Activated T-cell treated with anti-CD3 and anti-CD28 coated beads, Interleukin-2, amount 50 U/mL, for 48 hours (primary cell): ENCODE measurements at places on chromosomes 7 and 10.

DNA sequence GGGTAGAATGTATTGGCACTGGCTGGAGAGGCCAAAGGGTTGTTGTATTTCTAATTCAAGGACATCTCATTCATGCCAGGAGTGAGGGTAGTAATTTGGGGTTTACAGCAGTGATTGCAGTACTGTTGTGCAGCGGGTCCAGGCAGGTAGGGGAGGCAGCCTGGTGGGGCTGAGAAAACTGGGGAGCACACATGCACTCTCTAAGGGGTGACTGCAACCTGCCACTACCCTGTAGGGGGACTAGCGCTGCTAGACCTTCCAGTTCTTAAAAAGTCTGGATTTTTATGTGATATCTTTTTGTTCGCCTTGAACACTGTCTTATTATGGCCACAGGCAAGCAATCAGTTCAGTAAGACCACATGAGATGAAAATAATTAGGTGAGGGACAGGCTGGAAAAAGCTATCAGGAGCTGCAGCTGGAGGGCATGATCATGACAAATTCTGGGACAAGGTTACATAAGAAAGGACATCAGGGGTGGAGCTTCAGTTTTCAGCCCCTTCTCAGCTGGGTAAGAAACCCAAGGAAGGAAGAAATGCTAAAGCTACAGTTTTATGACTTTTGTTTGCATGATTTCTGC is 149.0 kb downstream of the ARHGAP21 start:
- DNase-seq: no peak

GRCh38 chr7:106139265-106140251 is 27.4 kb upstream of the SYPL1 start:
- DNase-seq: no peak

- DNase-seq: no peak
These were observed 40.7 kb upstream of the GJD4 start for GRCh38 chr10:35564341-35564968.

DNA sequence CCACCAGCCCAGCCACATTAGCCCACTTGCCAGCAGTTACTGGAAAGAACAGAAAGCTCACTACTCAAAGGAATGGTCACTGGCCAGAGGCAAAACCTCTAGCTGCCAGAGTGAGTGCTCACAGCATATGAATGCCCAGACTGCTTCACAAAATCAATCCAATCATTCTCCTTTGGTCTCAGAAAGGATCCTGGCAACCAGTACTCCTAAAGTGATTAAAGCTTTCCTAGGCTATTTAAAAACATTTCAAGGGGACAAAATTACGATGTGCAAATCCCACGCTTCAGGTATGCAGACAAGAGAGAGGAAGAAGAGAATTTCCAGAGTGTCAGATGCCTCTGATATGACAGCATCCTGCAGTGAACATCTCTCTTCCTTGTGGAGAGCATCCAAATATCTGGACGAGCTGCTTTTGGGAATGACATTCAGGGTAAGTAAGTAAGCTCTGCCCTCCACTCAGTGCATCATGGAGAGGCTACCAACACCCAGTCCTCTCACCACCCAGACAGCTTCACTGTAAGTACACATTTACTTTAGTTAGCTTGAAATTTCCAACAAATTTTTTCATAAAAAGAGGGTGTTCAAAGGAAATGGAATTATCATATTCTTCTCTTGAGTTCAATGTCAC is 25.1 kb downstream of the ICA1 start:
- no peak for DNase-seq

DNA sequence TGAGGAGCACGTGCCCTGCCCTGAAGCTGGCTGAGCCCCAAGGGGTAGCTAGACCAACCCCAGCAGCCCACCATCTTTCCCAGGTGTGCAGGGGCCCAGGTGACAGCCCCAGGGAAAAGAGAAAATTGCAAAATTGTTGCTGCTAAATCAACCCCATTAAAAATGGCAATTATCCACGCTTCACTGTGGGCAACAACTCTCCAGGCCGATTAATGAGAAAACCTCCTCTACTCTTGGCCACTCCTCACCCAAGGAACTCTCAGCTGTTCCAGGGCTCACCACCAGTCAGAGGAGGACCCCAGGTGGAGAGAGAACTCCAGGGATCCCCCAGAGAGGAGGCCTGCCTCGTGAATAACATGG is 516.1 kb upstream of the MGMT start:
- DNase-seq: no peak
